Foreskin keratinocyte (primary cell): ENCODE measurements at places on chromosomes 5 and 9. TPM values are rescaled to one million over a fixed set of nuclear protein-coding genes. Genes with fewer than 3 reads are reported as not detected.

- DNase-seq: peak; percentile 37
Measured at GRCh38 chr5:142012186-142012785, 541 bp downstream of the GNPDA1 start.

DNA sequence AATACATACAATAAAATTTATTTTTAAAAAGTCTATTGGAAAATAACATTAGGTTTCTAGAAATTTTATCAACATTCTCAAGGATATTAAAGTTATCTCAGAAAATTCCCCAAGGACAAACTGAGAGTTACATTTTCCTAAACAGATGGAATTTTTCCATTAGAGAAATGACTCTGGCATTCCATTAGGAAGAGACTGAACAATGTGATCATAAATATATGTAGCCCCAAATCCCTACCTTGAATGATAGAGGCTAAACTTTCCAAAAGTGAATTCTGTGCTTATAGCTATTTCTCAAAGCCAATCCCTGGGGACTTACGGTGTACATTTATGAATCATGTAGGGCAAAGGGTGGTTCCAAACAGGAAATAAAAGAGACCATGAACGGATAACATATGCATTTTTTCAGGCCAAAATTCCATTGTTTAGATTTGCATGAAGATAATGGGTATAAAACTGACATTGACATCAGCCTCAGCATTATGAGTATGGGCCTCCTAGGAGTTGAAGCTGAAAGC, 1181.0 kb upstream of the DMAC1 start:
- no peak for DNase-seq

DNA sequence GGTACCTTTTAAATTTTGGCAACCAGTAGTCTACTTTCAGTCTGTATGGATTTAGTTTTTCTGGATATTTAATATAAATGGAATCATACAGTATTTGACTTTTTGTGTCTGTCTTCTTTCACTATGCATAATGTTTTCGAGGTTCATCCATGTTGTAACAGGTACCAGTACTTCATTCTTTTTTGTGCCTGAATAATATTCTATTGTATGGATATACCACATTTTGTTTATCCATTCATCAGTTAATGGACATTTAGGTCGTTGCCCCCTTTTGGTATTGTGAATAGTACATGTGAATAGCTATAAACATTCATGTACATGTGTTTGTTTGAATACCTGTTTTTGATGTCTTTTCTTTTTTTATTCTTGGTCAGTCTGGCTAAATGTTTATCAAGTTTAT, 19.1 kb upstream of the TBCA start:
- DNase-seq: no peak

DNA sequence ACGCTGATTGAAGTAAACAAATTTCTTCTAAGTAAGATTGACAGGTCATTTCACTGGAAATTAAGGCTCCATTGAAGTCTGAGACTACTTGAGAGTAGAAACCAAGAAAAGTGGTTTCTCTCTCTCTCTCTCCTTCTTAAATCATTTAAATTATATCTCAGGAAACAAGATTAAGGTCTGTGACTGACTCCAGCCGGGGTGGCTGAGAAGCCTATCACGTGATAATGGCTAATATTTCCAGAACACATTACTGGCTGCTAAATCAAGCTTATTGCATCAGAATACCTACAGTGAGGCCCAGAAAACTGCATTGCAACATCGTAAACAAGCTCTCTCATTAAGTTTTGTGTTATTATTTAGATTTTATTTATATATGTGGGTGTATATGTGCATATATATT, 88.4 kb downstream of the PTCD2 start:
- DNase-seq: no peak

DNA sequence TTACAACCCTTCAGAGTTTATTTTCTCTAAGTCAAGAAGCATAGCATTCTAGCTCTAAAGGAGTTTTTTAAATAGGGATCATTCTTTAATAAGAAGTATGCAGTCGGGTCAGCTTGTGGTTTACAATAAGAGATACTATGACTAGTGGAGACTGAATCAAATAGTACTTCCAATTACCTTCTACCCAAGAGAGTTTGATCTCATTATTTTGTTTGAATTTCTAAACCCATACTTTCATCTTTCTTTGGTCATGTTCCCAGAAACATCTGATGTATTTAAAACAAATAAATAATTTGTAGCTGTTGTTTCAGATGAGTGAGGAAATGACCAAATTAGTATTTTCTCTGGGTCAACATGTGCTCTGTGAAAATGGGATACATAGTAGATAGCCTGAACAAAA, 160.2 kb upstream of the CDH6 start:
- no peak for DNase-seq

GRCh38 chr5:116091416-116091815, 6.6 kb downstream of the COMMD10 start:
- DNase-seq: no peak

- no peak for DNase-seq
Measured at GRCh38 chr9:109471475-109472393, 26.4 kb downstream of the PTPN3 start.

Gene SLC46A2
- polyA plus RNA-seq: not detected in 2 replicates

DNA sequence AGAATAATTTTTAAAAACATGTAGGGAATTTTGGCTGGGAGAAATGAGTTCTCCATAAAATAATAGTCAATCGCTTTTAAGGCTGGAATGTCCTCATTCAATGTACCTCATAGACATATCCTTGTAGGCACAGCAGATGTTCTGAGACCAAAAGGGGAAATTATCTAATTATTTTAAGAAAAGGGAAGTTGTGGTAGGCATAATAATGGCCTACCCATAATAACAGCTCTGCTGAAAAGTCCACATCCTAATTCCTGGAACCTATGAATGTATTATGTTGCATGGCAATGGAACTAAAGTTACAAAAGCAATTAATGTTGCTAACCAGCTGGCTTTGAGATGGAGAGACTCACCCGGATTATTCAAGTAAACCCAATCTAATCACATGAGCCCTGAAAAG, 216.1 kb downstream of the TRIM36 start:
- no peak for DNase-seq

Gene ICE1
- 3.7 and 4.6 TPM in 2 replicates for polyA plus RNA-seq

DNA sequence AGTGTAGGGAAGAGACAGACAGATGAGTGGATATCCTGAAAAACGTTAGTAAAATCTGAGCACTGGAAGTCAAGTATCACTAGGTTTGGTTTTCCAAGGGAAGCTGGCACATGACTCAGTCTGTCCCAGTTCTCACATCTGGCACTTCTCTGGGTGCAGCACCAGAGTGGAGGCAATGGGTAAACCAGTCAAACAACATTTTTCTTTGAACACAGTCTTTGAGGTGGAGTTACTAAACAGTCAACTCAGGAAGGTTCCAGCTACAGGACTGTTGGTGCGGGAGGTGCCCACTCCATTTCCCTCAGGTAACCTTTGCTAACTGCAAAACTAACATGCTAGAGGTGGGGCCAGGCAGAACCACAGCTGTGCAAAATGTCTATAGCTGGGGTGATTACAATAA, 301.4 kb upstream of the RFX3 start:
- peak; percentile 94 for DNase-seq

DNA sequence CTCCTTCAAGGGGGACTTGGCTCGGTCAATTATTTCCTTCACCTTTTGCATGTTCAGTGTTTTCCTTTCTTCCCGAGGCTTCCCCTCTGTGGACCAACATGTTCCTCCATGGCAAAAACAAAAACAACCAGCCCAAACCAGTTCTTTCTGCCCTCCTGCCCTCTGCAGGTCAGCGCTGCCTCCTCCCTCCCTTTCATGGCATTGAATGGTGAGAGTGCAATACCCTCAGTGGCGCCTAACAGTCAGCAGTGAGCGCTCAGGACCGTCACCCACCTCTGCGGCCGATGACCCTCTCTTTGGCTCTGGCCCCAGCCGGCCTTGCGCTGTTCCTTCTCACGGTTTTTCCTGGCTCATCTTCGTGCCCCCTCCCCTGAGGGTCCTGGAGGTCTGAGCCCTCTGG, 34.4 kb upstream of the GNE start:
- DNase-seq: no peak

- DNase-seq: no peak
Measured at GRCh38 chr9:127977884-127978647, 2.7 kb downstream of the EEIG1 start.

Gene WDR36
- polyA plus RNA-seq: 6.0 and 7.1 TPM in 2 replicates

Gene IL17B
- not detected in 2 replicates for polyA plus RNA-seq

- DNase-seq: no peak
Measured at GRCh38 chr5:161235569-161235968, 311.0 kb downstream of the GABRB2 start.

- peak; percentile 77 for DNase-seq
Measured at GRCh38 chr5:9927521-9927997, 297.4 kb upstream of the TAS2R1 start.

DNA sequence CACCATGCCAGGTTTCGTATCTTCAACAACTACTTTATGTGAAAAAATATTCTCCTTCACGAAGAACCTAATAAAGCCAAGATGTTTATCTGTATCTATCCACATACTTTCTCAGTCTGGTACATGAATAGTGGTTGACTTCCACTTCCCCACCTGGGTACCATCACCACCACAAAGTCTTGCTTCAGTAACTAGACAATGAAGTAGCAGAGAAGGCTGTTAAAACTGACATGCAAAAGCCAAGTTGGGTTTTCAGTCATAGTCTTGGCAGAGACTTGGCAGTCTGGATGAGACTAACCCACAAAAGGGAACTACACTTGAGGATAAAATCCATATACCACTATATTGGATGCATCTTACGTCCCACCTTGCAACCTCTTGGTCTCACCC, 5.0 kb downstream of the P4HA2 start:
- no peak for DNase-seq

DNA sequence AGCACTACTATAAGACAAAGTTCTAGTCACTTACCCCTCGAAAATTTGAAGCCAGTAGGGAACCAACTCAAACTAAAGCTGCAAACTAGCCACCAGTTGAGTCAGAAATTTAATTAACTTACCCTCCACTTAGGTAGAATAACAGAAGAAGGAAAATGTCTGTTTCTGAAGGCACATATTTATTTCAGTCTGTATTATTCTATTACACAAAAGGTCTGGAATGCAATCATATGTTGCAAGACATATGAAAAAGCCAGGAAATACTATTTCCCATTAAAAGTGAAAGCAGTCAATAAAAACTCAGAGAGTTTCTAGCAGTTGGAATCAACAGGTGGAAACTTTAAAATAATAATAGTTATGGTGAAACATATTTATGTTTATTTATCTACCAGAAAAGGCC, 79.2 kb upstream of the SLCO4C1 start:
- no peak for DNase-seq

- DNase-seq: no peak
Measured at GRCh38 chr5:124761010-124761409, 14.6 kb upstream of the ZNF608 start.

DNA sequence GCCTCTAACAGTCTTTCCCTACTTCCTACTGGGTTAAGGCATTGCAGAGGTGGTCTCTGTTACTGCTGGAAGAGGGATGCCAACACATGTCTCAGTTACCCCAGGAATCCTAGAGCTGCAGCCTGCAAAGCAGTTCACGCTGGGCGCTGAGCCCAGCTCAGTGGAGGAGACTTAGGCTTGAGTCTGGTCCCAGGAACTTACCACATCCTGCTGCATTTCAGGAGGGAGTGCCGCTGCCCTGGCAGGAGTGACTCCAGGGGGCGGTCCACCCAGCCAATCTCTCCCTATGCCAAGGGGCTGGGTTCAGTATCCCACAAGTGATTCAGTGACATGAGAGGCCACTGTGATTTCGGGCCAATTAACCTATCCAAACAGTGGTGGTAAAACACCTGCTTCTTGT, 7.6 kb downstream of the TTC16 start:
- DNase-seq: no peak

DNA sequence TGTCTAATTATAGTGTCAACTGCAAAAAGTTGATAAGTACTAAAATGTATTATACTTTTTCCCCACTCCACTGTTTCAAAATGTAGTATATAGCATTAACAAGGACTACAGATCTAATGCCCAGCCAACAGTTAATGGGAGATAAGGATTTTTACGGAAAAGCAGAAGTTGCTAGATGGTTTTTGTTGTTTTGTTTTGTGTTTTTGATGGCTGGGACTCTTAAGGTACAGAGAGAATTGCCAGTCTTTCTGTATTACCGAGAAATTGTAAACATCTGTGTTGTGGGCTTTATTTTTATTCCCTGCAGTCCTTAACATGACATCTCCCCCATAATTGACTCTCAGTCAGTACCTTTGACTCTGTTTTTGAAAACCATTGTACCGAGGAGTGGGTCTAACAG, 44.0 kb downstream of the TRIO start:
- no peak for DNase-seq

GRCh38 chr5:150584556-150585335, 55.7 kb upstream of the SYNPO start:
- DNase-seq: no peak

DNA sequence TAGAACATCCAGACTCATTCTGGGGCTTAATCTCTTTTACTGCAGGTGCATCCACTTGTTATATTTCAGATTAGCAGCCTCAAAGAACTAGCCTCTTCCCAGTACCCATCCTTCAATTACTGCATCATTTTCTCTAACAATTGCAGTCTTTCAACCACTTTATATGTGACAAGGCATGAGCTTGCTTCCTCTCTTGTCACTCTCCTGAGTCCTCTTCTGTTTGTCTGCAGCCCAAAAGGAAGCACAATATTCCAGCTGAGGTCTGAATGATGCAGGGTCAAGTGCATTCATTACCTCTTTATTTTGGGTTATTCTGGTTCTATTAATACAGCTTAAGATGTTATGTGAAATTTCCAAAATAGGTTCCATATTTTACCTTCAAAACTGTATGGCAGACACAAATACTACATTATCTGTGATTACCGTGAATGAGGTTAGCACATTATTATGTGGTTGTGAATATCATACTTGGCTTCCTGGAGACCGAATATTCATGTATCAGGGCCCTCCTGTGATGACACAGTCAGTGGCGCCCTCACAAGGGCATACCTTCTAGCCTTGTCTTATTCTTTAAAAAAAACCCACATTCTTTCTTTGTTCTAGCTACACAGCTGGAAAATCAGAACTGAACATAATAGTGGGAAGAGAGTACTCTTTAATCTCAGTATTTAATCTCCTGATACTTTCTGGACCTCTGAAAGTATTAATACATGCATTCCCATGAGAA, 323.8 kb downstream of the PDE4D start:
- no peak for DNase-seq
